ENCODE measurements at places on chromosomes 4 and X. TPM values are rescaled to one million over a fixed set of nuclear protein-coding genes. Genes with fewer than 3 reads are reported as not detected.

The ARAP2 gene
- 66.0 TPM for total RNA-seq

The NWD2 gene
- 0.07 TPM for total RNA-seq

The GAGE12E gene
- total RNA-seq: not detected

The ITIH6 gene
- not detected for total RNA-seq

The BRS3 gene
- total RNA-seq: not detected

The ACSL1 gene
- 161 TPM for total RNA-seq

The BBS12 gene
- 4.9 TPM for total RNA-seq

The SYTL5 gene
- 4.6 TPM for total RNA-seq

The MAGEC2 gene
- not detected for total RNA-seq

The ENPP6 gene
- not detected for total RNA-seq

The ARHGAP36 gene
- total RNA-seq: not detected

The DCAF8L2 gene
- total RNA-seq: not detected

The ADH7 gene
- total RNA-seq: 3.8 TPM

The PAK3 gene
- total RNA-seq: under 0.01 TPM

The NLGN3 gene
- under 0.01 TPM for total RNA-seq

The FGFBP1 gene
- total RNA-seq: 12.5 TPM

The ELK1 gene
- 13.0 TPM for total RNA-seq

The NUDT10 gene
- total RNA-seq: 0.34 TPM

The AKAP14 gene
- not detected for total RNA-seq

The MTHFD2L gene
- total RNA-seq: 47.8 TPM

The DLG3 gene
- 23.5 TPM for total RNA-seq
